ENCODE measurements at places on chromosomes 11 and 22.
A peak's percentile ranks its signal among the peaks of the same experiment; 100 is the strongest.

- no peak for DNase-seq
Observed at GRCh38 chr22:48414651-48415050, 1413.0 kb downstream of the BRD1 start.

DNA sequence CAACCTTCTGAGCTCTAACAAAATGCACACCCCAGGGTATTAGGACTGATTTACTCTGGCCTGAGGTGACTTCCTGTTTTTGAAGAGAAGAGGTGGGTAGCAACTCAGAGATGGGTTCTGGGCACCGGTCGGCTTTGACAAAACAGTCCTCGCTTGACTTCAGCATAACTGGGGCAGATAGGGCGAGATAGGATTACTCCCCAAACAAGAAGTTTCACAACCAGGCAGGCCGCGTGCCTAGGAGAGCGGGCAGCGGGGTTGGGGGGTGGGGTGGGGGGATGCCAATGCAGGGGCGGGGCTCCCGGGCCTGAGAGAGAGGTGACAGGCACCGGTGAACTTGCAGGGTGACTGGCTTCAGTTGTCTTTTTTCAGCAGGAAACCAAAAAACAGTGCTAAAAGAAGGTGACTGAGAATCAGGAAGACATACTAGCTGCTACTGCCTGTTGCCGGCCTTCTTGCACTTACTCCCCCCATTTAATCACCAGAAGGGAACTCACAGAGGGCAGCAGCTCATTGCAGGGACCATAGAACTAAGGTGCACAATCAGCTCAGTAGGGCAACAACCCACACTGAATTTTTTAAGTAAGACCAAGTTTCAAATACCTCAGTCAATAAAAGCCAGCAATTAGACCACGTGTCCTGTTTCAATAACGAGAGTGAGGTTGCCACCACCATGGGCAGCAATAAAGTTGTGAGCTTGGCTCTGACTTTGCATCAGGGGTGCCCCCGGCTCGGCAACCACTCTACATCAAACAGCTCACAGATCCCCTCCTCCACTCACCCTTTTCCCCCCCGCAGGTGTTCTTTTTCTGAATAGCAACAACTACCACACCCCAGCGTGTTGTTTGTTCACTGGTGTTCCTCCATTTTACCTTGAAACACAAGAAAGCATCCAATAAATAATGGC lies 37.2 kb upstream of the ETS1 start:
- DNase-seq, result peak; percentile 70

GRCh38 chr22:32692371-32692770 lies 109.1 kb upstream of the TIMP3 start:
- DNase-seq, result no peak

DNA sequence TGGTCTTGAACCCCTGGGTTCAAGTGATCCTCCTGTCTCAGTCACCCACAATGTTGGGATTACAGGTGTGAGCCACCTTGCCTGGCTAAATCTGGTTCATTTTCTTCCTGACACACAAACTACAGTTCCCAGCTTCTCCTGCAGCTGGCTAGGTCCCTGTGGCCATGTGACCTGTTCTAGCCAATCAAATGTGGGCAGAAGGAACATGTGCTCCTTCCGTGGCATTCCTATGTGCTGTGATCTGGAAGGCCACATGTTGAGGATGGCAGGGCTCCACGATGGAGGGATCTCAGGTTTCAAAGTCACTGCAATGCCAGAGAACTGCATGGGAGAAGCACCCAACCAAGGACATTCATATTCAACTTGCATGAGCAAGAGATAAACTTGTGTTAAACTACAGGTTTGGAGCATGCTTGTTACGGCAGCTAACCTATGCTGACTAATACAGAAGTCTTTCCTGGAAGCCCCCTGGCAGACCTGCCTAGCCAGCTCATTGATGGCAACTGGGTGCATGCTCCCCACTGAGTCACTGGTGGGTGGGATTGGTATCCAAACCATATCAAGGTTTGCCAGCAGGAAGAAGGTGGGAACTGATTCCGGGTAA lies 86.0 kb downstream of the RPS6KA4 start:
- no peak for DNase-seq

DNA sequence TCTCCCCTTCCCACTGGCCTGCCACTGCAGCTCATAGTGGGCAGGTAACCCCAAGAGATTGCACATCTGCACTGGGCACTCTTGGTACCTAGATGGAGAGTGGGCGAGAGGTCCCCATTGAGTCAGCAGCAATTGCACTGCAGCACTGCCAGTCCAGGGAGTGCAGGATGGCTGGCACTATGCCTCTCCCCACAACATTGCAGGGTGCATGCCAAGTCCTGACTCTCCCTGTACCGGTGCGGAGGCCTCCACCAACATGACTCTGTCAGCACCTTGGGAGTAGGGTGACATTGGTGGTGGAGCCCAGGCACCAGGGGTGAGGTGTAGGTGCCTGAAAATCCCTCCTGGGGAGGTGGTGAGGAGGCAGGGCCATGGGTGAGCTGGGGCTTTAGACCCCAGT lies 82.2 kb downstream of the TRAF6 start:
- DNase-seq, result no peak

DNA sequence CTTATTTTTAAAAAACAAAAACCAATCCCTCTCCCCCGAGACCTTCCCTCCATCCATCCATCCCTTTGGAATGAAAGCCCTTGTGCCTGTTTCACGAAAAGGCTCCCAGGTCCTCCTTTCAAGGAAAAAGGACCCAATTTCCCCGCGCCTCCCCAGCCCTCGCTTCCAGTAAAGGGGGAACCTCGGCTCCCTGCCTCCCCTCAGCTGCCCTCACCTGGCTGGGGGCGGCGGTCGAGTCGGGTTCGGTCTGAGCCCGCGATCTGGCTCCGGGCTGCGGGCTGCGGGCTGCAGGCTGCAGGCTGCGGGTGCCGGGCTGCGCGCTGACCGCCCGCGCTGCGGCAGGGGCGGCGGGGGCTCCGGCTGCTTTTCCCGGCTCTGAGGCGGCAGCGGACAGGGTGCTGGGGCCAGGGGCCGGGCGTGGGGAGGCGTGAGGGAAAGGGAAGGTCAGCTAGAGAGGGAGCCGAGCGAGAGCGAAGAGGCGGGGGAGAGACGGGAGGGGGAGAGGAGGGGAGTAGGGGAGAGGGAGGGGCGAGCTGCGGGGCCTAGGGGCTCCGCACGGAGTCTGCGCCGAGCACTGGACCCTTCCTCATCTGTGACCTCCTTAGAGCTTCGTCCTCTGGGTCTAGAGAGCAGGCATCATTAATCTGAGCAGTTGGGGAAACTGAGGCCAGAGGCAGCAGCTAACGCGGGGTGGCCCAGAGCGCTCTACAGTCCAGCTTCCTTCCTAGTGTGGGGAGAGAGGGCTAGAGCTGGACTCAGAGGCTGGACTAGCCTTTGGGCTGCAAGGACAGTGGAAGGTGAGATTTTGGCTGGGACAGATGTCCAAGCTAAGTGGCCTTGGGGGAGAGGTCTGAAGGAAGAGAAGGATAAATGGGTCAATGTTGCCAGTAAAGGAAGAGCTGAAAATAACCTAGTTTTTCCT lies at the start of gene C1QTNF4:
TSS of gene C1QTNF4 (minus strand) at position 478 of the 922 bp plus-strand sequence. CDS start 3,601 bp downstream, outside the sequence.
- no peak for DNase-seq

- DNase-seq, result no peak
Observed at GRCh38 chr11:33559567-33559966, 141.1 kb downstream of the C11orf91 start.

DNA sequence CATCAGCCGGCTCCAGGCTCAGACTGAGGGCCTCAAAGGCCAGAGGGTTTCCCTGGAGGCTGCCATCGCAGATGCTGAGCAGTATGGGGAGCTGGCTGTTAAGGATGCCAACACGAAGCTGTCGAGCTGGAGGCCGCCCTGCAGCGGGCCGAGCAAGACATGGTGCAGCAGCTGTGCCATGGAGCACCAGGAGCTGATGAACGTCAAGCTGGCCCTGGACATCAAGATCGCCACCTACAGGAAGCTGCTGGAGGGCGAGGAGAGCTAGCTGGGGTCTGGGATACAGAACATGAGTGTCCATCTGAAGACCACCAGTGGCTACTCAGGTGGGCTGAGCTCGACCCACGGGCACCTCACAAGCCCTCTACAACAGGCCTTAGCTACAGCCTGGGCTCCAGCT lies 4.0 kb upstream of the SCUBE2 start:
- DNase-seq, result no peak

DNA sequence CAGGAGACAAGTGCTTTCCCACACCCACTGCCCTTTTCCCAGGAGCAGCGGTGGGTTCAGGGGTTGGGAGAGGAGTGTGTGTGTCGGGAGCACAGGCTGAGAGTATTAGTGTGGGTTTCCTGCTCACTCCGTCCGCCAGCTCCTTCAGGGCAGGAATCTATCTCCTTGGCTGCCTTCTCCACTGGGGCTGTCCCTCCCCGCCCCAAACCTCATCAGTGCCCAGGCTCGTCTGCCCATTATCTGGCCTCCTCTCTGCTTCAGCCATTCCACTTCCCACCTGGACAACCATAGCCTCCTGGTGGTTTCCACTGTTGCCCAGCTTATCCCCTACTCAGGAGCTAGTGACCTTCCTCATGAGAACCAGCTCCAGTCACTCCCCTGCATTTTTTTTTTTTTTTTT lies 19.9 kb downstream of the ASPHD2 start:
- no peak for DNase-seq

GRCh38 chr11:111408789-111409727 lies 30.0 kb upstream of the POU2AF1 start:
- DNase-seq, result no peak

DNA sequence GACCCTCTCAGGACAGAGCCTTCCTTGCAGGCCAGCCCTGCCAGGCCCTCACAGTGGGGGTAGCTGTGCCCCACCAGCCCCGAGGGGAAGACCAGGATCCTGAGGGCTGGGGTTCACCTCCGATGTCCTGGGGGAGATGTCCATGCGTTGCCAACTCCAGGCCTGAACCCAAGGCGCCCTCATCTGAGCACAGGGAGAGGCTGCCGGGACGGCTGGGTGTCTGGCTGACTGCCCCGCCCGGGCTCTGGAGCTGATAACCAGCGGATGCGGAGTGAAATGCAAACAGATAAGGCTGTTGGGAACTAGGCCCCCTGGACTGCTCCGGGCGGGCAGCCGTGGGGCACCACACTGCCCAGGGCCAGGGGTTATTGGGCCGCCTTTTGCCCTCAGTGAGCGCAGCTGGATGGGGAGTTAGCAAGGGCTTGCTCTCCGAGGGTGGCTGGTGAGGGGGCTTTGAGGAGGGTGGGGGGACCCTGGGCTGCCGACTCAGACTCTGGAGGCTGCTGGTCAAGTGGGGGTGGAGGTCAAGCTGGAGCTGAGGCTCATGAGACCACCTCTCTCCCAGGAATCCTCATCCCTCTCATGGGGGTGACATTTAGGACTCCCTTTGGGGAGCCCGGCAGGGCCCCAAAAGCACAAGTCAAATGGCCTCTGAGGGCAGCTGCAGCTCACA lies 5.6 kb upstream of the MUC6 start:
- DNase-seq, result no peak

DNA sequence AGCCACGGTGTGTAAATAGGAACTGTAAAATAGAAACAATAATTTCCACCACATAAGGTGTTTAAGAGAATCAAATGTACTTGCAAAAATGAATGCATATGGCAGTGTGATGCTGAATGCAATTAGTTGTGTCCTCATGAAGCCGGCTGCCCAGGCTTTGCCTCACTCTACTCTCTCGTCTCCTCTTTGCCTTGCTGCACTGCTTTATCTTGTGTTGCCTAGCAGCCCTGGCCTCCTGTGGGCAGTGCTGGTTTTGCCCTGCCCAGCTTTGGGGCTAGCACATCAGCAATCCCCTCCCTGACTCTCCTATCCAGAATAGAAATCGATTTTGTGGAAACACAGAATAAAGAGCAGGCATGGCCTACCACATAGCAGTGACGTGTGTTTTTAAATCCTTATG lies 30.0 kb downstream of the LRRC32 start:
- no peak for DNase-seq

- DNase-seq, result no peak
Observed at GRCh38 chr11:111366560-111367410, 12.3 kb downstream of the POU2AF1 start.

DNA sequence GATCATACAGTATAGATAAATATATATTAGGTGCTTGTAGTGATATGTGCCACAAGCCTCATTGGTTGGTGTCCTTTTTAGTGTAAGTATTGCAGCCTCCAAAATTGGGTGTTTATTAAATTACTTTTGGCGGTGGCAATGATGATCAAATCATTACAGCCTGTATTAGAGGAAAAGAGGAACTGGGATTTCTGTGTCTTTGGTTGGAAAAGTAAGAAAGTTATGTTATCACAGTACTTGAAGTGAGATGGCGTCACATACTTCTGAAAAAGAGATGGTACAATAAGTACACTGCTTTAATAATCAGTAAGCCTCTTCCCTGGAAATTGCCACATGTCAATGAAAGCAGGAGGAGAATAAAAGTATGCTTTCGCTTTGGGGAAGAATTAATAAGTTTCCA lies 523 bp upstream of the MPZL3 start:
- no peak for DNase-seq

DNA sequence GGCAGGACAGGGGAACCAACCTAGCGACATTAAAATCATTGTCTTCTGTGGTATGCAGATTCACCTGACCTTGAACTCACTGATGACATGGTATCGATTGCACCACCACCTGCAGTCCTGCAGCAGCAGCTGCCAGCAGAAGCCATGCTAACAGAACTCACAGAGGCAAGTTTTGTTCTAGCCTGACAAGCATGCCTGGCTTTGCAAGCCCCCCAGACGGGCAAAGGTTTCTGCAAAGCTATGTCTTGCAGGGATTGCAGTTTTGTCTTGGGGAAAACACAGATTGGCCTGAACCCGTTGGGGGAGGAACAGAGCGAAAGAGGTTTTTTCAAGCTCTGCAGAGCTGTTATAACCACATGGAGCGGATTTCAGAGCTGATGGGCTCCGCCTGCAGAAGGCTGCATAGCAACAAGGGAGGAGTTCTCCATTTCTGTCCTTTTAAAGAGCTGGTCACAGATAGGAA lies 221.0 kb downstream of the HIPK3 start:
- DNase-seq, result no peak

- DNase-seq, result peak; percentile 66
Observed at GRCh38 chr11:117807482-117808327, 10.7 kb upstream of the DSCAML1 start.

- no peak for DNase-seq
Observed at GRCh38 chr11:70916351-70916750, 336.0 kb downstream of the SHANK2 start.

- DNase-seq, result no peak
Observed at GRCh38 chr11:118258410-118258809, 5.7 kb downstream of the MPZL2 start.
